AML-193 (cell line): ENCODE measurements at places on chromosomes 4 and X.
A peak's percentile ranks its signal among the peaks of the same experiment; 100 is the strongest.

DNA sequence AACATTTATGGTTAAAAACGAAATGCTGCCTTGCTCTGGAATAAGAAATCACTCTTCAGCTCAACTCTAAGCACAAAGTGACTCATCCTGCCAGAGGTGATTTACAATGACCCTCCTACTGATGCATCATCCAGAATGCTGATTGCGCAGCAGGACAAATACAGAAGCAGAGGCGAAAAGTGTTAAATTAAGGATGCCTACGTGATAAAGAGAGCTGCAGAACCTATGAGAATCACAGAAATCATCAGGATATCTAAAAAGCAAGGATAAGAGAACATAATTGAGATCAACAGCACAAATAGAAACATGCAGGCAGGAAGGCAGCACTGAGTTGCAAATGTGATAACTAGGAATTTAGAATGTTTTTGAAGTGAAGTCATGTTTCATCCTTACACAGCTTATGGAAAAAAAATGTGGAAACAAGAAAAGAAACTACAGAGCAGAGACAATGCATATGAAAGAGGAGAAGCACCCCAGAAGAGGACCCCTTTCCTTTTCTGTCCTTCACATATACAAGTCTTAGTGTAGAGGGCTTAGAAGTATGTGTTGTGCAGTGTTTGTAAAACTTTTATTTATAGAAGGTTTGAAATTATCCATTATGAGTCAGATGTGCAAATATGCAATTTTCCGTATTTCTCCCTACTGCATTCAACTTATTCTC lies 188.4 kb downstream of the SLC7A11 start:
- DNase-seq: no peak

DNA sequence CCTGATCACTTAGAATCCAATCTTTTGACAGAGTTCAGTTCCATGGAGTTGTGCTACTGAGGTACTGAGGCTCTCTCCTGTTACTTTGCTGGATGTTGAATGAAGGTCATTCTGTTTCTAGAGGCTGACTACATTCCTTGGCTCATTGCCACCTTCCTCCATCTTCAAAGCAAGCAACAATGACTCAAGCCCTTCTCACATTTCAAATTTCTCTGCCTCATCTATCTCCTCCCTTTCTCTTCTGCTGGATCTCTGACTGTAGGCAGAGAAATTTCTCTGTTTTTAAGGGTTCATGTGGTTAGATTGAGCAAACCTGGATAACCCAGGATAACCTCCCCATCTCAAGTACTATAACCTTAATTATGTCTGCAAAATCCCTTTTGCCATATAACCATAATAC lies 775.4 kb downstream of the STPG2 start:
- DNase-seq: no peak

DNA sequence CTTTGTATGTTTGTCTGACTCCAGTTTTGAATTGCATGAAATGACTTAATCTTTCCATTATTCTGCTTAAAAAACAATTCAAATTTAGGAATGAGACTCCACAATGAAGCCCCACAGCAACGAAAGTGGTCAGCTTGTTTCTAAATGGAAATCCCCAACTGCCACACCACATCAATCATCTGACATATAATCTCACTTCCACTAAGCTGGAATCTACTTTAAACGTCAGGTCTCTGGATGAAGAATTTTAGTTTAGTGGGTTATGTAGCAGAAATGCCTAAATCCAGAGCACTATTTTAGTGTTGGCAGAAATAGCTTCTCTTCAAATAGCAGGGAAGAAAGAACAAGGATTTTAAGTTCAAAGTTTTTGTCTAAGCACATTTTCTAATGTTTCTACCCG lies 1.7 kb upstream of the BMP2K start:
- DNase-seq: no peak

DNA sequence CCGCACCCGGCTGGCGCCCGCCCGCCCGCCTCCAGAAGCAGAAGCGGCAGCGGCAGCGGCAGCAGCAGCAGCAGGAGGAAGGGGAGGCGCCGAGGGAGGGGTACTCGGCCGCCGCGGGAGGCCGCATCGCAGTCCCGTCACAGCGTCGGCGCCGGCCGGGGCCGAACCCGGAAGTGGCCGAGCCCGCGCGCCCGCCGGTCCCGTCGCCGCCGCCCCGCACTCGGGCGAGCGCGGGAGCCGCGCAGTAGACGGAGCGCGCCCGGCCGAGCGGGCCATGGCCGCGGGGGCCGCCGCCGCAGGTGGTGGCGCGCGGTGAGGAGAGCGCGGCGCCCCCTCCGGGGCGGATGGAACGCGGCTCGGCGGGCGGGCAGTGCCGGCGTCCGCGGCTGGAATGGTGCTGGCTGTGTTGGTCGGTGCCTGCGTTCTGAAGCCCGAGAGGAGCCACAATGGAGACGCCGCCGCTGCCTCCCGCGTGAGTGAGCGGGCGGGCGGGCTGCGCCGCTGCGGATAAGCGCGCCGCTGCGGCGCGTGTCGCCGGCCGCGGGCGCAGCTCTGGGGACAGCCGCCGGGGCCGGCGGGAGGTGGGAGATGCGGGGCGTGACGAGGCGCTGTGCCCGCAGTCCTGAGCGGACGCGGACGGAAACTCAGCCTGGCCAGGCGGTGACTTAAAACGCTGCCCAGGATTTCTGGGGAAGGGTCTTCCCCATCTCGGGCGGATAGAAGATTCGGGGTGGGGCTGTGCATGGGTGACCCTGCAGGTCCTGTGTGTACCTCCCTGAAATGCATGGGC lies at the start of gene KLHL2:
TSS of gene KLHL2 (plus strand) at position 131 of the 790 bp plus-strand sequence. CDS start at position 447, 316 bp downstream.
- DNase-seq: peak; percentile 51

GRCh38 chr4:146486565-146486964 lies 35.2 kb downstream of the SLC10A7 start:
- no peak for DNase-seq

DNA sequence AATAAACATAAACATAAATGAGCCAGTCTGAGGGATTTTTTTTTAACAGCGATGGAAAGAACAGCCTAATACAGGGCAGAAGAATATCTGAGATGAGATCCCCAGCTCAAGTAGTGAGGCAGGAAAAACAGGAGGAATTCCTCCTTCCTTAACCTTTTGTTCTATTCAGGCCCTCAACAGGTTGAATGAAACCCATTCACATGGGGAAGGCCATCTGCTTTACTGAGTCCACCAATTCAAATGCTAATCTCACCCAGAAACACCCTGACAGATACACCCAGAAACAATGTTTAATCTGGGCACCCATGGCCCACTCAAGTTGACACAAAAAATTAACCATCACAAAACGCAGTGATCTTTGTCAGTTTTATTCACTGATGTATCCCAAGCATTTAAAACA lies 45.5 kb downstream of the SMIM31 start:
- DNase-seq: no peak

GRCh38 chr4:142291299-142292050 lies 554.6 kb downstream of the INPP4B start:
- DNase-seq: no peak

- DNase-seq: no peak
Observed at GRCh38 chr4:147658501-147658900, 25.5 kb downstream of the PRMT9 start.

GRCh38 chr4:1206299-1207156 lies 34.1 kb upstream of the SPON2 start:
- no peak for DNase-seq

GRCh38 chr4:98801259-98801725 lies 127.6 kb downstream of the EIF4E start:
- no peak for DNase-seq

GRCh38 chr4:74610491-74610890 lies 165.6 kb downstream of the AREG start:
- no peak for DNase-seq

- DNase-seq: no peak
Observed at GRCh38 chr4:91032725-91033445, 905.7 kb downstream of the CCSER1 start.

DNA sequence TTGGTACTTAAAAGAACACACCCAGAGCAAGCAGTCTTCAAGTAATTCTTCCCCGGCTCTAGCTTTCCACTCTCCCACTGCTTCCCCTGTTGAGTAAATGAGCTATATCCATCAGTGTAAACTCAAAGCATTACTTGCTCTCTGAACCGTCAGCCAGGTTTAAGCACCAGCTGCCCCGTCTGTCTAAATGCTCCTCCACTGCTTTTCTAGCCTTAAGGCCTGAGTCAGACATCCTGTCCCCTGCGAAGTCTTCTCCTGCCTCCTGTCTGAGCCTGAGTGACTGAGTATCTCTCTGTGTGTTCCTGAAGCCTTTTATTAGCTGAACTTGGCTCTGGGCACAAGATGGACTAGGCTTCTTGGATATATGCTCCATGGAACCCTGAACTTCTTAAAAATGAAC lies 205.1 kb downstream of the STK32B start:
- no peak for DNase-seq

GRCh38 chr4:98314791-98315565 lies 53.8 kb downstream of the RAP1GDS1 start:
- DNase-seq: no peak

DNA sequence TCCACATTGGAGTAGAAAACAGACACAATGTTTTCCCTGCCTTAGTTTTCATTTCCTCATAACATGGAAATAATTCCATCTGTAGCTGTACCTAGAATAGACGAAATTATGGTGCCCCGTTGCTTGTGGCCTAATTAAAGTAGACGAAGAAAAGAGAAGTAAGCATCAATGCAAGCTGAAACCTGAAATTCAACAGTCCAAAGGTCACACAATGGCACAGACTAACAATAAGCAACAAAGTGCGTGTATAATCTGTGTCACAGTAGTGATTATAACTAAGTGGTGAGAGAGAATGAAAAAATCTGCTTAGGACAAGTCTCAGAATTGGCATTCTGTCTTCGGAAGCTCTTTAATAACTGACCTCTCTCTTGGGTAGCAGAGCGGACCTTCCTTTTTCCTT lies 24.3 kb downstream of the MAGEB17 start:
- DNase-seq: no peak

- no peak for DNase-seq
Observed at GRCh38 chr4:68963374-68963773, 11.8 kb upstream of the UGT2A3 start.

DNA sequence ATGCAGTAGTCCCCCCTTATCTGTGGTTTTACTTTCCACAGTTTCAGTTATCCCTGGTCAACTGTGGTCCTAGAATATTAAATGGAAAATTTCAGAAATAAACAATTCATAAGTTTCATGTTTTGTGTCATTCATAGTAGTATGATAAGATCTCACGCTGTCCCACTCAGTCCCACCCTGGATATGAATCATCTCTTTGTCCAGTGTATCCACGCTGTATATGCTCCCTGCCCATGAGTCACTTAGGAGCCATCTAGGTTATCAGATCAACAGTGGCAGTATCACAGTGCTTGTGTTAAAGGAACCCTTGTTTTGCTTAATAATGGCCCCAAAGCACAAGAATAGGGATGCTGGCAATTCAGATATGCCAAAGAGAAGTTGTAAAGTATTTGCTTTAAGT lies 16.2 kb upstream of the SYTL4 start:
- no peak for DNase-seq

DNA sequence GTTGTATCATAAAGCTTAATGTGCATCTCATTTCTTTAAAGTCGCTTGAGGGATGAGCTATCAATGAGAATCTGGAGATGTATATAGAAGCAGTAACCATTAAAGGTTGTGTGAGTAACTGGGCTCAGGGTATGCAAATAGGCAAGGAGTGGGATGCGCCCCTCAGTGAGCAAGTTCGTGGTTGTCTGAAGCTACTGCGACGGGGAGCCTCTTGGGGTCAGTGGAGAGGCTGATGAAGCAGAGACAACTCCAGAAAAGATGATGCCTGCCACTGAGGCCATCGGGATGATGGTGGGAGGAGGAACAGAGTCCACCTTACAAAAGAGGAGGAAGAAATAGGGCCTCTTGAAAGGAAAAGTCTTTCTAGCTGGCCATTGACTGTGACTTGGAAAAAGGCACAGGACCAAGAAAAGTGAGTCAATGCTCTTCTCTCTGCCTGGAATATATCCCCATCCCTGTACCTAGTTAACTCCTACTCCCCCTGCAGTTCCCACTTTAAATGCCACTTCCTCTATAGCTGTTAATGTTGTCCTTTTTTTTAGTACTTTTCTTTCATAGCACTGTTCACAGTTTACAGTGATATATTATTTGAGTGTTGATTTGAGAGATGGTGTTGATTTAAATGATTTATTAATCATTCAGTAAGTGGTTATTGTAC lies 51.4 kb upstream of the LSM6 start:
- DNase-seq: no peak

- no peak for DNase-seq
Observed at GRCh38 chr4:1407657-1408333, 1.6 kb upstream of the NKX1-1 start.

GRCh38 chr4:7632341-7632740 lies 197.6 kb upstream of the PSAPL1 start:
- no peak for DNase-seq

GRCh38 chrX:13009273-13009672 lies 34.4 kb downstream of the TMSB4X start:
- no peak for DNase-seq

GRCh38 chr4:105956569-105956968 lies 61.3 kb downstream of the NPNT start:
- no peak for DNase-seq

- no peak for DNase-seq
Observed at GRCh38 chr4:87309625-87310024, 13.1 kb downstream of the HSD17B13 start.

DNA sequence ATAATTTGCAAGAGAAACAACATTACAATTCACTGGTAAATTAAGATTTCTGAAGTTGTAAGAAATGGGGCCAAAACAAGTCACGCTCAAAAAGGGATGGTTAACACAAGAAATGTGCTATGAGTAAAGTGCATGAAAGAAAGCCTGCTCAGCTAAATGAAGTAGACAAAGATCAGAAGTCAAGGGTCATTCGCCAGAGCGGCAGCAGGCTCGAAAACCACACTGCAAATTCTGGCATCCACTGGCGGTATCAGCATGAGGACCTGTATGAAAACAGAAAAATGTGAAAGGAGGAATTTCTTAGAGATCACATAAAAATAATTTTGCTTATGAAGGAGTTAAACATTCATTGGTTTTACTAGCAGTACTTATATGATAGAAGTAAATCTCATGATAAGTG lies 49.6 kb downstream of the FBXL5 start:
- DNase-seq: no peak

DNA sequence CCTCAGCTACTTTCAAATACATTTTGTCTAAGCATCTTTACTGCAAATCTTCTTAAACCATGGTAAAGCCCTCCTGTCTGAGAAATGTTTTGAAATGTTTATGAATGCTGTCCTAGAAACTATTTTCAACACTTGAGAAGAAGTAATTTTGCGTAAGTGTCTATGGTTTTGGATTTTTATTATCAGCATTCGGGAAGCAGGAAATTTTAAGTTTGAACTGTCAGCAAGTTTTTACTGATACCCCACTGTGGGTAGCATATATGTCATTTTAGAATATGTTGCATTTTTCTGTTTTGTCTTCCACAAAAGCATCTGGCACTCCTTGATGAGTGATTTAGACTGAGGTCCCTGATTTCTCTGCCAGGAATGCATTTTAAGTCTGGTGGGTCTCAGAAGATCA lies 302.4 kb upstream of the GIMD1 start:
- DNase-seq: no peak

GRCh38 chrX:153511784-153512500 lies 5.5 kb upstream of the ATP2B3 start:
- no peak for DNase-seq

DNA sequence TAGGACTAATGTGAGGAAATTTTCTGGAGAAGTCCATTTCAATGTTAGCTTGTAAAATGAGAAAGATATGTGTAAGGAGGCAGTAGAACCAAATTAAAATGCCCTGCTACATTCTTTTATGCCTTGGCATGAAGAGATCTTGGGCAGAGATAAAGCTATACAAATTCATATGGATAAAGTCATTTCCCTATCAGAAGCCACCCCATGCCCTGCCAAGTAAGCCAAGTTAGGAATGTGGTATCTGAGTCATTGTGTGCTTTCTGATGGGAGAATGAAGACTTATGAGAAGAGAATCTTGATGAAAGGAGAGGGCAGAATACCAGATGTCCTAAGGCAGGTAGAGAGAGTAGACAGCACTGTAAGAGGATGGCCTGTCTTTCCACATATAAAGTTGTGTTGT lies 83.7 kb downstream of the TEX13A start:
- no peak for DNase-seq
